Stimulated activated CD8-positive, alpha-beta memory T cell treated with anti-CD3 and anti-CD28 coated beads, Interleukin-15, amount 100 ng/mL, for 48 hours (primary cell): ENCODE measurements at places on chromosomes 12 and 14.

GRCh38 chr12:120366845-120367232 is 2.1 kb downstream of the MSI1 start:
- no peak for DNase-seq

DNA sequence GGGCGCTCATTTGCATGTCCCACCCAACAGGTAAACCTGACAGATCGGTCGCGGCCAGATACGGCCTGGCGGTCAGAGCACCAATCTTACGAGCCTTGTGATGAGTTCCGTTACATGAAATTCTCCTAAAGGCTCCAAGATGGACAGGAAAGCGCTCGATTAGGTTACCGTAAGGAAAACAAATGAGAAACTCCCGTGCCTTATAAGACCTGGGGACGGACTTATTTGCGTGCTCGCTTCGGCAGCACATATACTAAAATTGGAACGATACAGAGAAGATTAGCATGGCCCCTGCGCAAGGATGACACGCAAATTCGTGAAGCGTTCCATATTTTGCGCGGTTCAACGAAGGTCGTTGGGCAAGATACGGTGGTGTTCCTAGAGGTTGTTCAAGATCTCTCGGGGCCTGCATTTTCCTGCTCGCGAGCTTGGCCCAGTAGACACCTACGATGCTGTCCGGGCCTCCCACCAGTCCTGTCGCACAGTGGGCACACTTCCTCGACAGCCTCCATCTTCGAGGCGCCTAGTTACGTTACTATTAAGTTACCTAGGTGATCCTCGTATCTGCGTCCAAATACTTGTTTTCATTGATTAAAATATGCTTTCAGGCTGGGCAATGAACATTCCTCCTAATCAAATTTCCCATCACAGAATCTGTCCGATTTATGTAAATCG is at the start of gene RNU6-7:
Gene RNU6-7, plus strand, starts transcription at position 230 of the 675 bp plus-strand sequence.
- no peak for DNase-seq

DNA sequence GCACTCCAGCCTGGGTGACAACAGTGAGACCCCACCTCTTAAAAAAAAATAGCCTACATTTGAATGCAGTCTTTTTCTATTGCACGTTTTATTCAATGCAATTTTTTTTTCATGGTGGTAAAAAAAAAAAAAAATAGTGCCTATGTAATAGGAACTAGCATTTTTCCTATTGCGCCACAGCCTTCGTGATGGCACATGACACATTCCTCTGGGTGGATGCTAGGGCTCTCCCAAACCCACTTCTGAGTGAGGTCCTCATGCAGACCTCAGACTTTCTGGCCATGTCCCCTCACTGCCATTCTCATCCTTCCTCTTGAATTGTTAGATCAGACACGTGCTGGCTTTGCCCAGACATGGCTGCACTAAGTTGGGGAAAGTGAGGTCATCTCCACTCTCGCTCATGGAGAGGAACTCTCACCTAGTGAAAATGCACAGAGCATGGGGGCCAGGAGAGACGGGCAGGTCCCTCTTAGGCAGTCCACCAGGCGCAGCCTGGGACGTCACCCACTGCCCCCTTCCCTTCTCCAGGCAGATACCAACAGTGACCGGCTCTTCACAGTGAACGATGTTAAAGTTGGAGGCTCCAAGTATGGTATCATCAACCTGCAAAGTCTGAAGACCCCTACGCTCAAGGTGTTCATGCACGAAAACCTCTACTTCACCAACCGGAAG is 19.2 kb downstream of the DCAF4 start:
- DNase-seq, result no peak

DNA sequence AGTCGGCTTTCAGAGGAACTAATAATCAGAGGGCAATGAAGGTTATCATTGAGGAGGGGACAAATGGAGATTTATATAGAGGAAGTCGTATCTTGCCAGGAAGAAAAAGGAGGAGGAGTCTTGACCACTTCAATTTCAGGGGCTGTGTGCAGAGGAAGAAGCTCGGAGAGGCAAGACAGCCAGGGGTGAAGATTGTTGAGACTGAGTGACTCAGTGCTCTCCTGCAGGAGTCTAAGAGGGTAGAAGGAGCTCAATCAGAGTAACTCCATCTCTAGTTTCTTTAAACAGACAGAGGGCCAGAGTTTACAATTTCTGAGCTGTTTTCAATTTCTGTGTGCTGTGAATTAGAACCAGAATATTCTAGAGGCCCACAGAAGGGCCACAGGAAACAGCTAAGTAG is 439.3 kb upstream of the PRICKLE1 start:
- no peak for DNase-seq

GRCh38 chr14:43449291-43449690 is 1057.8 kb downstream of the FSCB start:
- DNase-seq, result no peak

GRCh38 chr12:2396448-2396871 is 343.7 kb downstream of the CACNA1C start:
- no peak for DNase-seq

DNA sequence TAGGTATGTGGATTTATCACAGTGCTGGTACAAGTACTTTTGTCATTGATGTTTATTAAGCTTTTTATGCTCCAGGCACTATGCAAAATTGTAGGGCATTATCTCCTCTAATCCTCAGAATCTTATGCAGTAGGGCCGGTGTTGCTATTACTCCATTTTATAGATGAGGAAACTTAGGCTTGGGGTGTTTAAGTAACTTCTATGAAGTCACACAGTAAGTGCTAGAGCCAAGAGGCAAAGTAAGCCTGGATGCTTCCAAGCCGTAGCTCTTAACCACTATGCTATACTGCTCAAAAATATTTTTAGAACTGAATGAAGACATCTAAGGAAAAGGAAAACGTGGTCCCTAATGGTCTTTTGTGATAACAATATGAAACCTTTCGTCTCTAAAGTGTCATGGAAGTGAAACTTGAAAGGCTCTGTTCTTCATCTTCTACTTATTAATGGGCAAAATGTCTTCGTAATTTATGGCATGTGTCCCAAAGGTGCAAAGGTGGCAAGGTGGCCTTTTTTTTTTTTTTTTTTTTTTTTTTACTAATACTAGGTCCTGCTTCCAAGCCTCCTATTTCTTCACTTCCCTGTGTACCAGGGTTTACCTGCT is 85.2 kb downstream of the ETV6 start:
- no peak for DNase-seq

DNA sequence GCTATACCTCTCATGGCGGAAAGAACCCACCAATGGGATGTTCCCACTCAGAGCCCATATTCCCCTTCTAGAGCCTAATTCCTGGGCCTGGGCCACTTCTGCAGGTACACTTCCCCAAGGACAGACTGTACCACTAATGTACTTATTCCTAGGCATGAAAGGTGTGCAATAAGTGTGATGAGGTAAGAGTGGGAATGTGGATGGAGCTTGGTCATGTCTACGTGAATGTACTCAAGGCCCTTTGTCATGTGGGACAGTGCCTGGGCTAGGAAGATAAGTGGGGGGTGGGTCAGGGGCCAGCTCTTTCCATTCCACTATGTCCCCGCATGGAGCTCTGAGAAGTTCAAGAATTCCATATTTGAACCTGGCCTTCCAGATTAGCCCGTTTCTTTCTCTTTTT is 63.4 kb upstream of the FUT8 start:
- DNase-seq, result no peak

DNA sequence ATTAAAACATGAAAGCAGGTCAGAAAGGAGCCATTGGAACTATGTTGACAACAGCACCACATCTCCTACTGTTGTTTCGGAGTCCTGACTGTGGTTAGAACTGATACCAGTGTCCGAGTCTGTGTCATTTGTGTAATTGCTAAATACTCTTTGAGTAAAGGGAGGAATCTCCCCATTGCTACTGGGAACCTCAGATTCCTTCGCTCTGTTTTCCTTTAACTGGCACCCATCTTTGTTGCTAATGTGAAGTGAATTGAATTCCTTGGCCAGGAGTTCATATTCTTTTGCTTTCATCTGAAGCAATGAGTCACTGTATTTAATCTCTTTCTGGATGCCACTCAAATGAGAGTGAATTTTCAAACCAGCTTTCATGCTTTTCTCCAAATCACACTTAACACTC is 31.5 kb downstream of the RASSF9 start:
- DNase-seq, result no peak

- no peak for DNase-seq
Observed at GRCh38 chr12:105507311-105508038, 177.0 kb downstream of the C12orf75 start.

- no peak for DNase-seq
Observed at GRCh38 chr14:104805326-104805678, 4.4 kb downstream of the ZBTB42 start.

GRCh38 chr14:86055512-86056075 is 525.6 kb downstream of the FLRT2 start:
- DNase-seq, result no peak

DNA sequence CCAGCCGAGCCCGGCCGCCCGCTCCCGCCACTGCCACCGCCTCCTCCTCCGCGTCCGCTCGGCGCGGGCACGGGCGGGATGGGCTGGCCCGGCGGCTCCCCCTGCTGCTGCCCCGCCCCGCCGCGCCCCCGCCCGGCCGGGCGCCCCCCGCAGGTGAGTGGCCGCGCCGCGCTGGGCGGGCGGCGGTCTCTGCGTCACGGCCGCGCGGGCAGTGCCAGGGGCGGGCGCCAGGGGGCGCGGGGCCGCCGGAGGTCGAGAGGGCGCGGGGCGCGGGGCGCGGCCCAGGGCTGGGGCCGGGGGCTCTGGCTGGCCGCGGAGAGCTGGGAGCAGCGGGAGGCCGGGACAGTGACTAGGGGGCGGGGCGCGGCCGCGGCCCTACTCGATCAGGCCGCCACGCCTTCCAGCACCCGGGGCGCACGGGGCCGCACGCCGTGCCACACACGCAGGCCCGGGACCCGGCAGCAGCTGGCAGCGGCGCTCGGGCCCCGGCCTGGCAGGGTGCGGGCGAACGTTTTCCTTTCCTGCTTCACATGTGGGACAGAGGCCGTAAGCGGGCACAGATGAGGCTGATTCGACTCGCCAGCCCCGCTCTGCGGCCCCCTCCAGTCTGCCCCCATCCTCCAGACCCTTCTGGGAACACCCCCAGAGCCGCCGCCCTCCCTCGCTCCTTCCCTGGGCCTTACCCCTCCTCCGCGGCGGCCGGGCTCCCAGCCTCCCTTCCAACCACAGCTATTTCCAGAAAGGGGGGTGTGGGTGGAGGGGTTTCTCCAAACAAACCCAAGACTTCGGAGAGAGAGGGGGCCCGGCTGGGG is 2.4 kb upstream of the TNS2 start:
- peak; percentile 53 for DNase-seq

DNA sequence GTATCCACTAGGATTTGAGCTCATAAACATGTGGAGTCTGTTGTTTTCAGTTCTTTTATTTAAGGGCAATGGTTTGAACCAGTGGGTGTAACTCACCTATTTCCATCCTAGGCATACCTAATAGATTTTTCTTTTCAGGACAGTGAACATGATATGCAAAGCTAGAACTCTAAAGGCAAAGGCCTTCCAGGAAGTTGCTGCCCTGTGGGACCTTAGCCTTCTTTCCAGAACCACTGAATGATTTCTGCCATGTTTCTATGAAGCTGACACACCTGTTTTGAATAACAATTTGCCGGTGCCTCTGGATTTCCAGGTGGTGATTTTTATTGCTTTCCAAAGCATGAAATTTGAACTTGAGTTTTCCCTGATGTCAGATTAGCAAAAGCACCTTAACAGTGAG is 372.9 kb upstream of the FAR2 start:
- DNase-seq, result no peak

GRCh38 chr14:28571636-28572035 is 195.0 kb upstream of the FOXG1 start:
- no peak for DNase-seq

- DNase-seq, result no peak
Observed at GRCh38 chr14:104221636-104222369, 83.4 kb downstream of the KIF26A start.

DNA sequence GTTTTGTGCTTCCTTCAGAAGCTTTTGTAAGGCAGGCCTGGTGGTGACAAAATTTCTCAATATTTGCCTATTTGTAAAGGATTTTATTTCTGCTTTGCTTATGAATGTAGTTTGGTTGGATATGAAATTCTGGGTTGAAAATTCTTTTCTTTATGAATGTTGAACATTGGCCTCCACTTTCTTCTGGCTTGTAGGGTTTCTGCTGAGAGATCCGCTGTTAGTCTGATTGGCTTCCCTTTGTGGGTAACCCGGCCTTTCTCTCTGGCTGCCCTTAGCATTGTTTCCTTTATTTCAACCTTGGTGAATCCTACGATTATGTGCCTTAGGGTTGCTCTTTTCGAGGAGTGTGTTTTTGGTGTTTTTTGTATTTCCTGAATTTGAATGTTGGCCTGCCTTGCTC is 58.2 kb downstream of the NUBPL start:
- no peak for DNase-seq

DNA sequence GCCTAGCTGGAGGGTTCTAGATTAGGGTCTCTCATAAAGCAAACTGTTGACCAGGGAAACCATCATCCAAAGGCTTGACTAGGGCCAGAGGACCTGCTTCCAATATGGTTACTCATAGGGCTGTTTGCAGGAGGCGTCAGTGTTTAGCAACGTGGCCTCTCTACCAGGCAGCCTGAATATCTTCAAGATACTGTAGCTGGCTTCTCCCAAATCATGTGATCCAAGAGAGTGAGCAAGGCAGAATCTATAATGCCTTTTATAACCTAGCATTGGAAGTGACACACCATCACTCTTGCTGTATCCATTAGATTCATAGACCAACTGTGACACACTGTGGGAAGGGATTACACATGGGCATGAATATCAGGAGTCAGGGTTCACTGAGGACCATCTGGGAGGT is 17.3 kb downstream of the TPH2 start:
- DNase-seq, result no peak

DNA sequence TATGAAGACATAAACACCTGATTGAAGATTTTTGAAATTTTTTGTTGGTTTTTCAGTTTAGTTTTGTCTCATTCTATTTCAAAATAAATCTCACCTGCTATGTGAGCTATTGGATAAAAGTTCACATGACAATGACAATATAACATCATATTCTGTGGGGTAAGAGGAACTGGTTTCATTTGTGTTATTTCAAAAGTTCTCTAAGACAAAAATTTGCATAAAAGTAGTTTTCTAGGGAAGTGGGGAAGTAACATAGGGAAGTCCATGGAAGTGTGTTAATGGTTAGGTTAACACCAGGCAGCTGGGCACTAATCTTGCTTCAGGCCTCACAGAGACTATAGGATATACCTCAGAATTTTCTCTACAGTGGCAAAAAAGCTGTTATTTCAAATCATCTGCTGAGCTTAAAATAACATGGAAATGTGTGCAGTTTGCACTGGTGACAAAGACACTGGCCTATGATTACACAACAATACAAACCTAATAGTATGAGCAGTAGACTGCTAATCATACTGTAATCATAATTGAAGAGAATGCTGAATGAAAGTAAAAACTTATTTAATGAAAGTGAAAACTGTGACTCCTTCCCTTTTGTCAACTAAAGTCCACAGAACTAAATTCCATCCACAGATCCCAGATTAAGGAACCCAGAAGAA is 710.6 kb upstream of the TMEM132C start:
- DNase-seq, result no peak

DNA sequence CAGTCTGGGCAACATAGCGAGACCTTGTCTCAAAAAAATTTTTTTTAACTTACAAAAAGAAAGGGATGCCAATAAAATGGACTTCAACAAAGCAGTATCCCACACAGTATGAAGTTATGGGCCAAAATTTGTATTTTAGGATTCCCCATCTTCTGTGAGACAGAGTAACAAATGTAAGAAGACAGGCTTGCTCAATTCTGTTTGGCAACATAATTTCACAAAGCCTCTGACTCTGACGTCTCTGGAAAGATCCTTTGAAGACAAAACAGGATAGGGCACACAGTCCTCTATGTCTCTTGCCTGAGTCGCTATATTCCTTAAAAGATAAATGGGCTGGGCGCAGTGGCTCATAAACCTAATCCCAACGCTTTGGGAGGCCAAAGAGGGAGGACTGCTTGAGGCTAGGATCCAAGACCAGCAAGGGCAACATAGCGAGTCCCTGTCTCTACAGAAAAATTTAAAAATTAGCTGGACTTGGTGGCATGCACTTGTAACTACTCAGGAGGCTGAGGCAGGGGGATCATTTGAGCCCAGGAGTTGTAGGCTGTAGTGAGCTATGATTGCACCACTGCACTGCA is 1.1 kb upstream of the HOMEZ start:
- DNase-seq, result no peak
